ENCODE measurements at places on chromosomes 6 and 20.

DNA sequence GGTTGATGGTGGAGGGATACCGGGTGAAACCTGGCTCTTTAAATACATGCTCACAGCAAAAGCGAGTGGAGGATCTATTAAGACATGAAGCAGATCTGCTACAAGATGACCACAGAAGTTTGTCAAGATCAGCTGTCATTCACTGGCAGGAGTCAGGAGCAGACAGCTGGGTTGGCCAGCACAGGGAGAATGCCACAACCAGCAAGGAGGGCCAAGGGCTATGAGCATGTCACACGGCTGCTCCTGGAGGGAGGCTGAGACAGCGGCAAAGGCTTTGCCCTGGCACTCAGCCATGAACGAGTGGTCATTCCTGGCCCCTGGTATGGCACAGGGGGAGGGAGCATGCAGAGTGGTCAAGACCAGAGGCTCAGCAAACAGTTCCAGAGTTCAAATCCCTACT, 77.6 kb downstream of the POPDC3 start:
- no peak for DNase-seq

DNA sequence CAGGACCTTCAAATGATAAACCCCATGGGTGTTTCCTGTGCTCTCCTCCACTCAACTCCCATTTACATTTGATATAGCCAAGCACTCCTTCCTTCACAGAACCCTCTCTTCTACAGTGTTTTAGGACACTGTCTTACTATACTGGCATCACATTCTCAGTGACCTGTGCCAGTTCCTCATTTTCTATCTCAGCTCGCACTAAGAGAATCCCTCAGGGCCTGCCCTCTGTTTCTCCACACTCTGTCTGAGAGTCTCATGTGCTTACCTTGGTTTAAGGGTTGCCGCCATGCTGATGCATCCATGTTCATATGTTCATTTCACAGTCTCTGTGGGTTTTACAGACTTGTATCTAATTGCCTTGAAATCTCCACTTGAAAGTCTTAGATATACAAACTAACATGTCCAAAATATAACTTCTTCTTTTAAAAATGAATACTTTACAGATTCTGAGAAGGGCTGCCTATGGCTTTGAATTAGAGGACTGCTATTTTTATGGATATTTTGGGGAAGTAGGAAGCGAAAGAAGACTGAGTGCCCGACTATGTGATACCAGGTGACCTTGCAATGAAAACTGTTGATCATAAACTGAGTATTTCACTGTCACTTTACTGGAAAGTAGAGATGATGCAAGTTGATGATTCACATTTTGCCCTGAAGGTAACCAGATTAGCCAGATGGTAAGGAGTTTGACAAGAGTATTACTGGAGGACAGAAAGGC, 153.1 kb upstream of the SIM1 start:
- DNase-seq: no peak

GRCh38 chr6:52513896-52514295, 63.0 kb downstream of the TRAM2 start:
- DNase-seq: no peak

DNA sequence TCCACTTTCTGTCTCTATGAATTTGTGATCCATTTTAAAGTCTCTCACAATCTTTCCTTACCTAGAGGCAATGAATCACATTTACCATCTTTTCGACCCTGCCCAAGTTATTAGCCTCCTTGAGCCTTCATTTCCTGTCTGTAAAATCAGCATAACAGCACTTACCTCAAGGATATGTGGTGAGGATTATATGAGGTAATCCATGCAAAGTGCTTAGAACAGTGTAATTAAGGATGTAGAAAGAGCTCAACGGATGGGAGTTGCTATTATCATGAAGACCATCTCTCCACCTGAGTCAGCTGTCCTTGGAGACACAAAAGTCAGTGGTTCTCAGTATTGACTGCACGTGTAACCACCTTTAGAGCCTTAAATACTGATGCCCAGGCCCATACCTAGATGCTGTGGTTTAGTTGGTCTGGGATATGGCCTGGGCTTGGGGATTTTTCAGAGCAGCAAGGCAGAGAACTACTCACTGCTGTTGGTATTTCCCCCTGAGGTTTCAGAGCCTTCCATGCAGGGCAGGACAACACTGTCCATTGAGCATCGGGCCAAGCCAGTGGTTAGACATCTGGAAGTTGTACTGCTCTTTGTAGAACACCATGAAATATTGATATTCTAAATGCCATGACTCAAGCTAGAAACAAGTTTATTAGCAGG, 55.8 kb downstream of the LYRM2 start:
- no peak for DNase-seq

DNA sequence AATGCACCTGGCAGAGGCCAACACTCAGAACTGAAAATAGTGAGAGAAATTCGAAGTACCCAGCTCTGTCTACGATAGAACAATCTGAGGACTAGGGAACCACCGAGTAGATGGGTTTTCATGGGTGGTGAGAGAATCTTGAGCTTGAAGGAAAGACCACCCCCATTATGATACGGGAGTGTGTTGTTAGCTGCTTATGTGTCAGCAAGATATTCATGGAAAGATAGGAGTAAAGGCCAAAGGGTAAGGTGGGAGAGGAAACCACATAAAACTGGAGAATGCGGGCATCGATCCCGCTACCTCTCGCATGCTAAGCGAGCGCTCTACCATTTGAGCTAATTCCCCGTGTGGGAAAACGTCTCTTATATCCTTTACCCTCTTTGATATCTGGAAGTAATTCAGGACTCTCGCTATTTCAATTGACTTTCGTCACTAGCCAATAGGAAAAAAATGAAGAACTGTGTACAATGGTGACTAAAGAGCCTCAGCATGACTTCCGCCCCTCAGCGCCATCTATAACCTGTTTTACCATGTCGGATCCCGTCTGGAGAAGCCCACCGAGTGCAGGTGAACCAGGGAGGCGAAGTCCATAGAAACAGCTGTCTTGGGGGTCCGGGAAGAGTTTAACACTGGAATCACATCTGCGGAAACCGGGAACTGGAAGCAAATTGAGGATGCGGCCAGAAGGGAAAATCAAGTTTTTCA, 25.0 kb upstream of the ABT1 start:
- DNase-seq: peak; percentile 89

- DNase-seq: no peak
These were observed 221.4 kb downstream of the PLCB4 start for GRCh38 chr20:9290331-9290730.

DNA sequence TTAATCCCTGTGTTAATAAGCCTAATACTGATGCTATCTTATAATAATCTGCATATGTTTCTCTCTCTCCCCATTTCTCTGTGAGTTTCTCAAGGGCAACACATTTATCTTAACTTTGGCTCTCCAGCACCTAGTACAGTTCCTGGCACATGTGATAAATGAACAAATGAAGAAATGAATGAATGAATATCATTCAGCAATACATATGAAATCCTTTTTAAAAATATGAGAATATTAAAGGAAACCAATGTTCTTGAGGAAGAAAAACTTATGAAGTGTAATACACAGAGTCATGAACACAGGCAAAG, 55.9 kb downstream of the PIGU start:
- no peak for DNase-seq

DNA sequence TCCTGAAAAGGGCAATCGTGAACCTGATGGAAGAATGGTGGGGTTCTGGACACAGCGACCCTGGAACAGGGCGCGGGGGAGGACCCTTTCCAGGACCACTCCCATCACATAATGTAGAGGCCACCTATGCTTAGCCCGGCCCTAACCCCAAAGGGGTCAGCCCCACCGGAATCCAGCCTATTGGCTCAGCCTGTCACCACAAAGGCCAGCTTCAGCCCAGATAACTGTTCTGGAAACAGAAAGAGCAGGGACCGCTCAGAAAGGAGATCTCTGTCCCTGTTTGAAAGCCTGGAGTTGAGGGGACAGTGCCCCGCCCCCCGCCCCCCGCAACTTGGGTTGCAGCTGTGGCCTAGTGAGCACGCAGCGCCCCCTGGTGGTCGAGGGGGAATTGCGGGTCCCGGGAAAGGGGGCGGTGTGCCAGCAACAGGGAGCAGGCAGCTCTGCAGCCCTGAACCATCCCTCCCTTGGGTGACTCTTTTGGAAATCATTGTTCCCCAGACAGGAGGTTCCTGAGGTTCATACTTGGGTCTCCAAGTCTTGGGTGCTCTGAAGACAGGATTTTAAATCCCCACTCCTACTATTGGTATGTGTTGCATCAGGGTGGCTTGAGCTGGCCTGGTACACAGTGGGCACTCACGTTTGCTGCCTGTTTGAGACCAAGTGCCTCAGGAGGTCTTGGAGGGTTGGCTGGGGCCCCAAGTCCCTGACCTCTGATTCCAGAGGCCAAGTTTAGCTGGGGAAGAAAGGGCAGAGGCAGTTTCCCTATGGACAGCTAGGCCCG, 1.5 kb downstream of the SIGLEC1 start:
- peak; percentile 38 for DNase-seq

DNA sequence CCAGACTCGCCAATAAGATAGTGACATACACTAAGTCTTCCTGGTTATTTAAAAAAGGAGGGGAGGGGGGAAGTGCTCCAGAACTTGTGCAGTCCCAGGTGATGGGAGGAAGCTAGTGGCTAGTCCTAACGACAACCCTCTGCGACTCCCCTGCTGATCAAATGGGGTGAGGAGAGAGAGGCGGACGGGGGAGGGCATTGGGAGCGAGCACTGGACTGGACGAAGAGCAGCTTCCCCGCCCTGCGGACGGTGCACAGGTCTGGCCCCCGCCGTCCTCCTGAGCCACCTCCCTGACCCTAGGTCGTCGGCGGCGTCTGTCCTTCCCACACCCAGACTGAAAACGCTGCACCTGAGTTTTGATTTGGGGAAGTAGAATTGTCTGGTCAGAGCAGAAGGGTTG, 2.2 kb upstream of the OLIG3 start:
- no peak for DNase-seq

GRCh38 chr6:99013145-99013544, 65.4 kb upstream of the FBXL4 start:
- DNase-seq: peak; percentile 96

GRCh38 chr6:108331982-108332381, 37.1 kb downstream of the AFG1L start:
- no peak for DNase-seq

- no peak for DNase-seq
These were observed 4.3 kb downstream of the CLVS2 start for GRCh38 chr6:123000244-123000770.

GRCh38 chr20:44135417-44136204, 51.4 kb downstream of the JPH2 start:
- no peak for DNase-seq

- peak; percentile 64 for DNase-seq
These were observed 527 bp downstream of the FBXO30 start for GRCh38 chr6:145814035-145814500.

GRCh38 chr20:45323731-45324130, 15.6 kb upstream of the MATN4 start:
- DNase-seq: no peak

DNA sequence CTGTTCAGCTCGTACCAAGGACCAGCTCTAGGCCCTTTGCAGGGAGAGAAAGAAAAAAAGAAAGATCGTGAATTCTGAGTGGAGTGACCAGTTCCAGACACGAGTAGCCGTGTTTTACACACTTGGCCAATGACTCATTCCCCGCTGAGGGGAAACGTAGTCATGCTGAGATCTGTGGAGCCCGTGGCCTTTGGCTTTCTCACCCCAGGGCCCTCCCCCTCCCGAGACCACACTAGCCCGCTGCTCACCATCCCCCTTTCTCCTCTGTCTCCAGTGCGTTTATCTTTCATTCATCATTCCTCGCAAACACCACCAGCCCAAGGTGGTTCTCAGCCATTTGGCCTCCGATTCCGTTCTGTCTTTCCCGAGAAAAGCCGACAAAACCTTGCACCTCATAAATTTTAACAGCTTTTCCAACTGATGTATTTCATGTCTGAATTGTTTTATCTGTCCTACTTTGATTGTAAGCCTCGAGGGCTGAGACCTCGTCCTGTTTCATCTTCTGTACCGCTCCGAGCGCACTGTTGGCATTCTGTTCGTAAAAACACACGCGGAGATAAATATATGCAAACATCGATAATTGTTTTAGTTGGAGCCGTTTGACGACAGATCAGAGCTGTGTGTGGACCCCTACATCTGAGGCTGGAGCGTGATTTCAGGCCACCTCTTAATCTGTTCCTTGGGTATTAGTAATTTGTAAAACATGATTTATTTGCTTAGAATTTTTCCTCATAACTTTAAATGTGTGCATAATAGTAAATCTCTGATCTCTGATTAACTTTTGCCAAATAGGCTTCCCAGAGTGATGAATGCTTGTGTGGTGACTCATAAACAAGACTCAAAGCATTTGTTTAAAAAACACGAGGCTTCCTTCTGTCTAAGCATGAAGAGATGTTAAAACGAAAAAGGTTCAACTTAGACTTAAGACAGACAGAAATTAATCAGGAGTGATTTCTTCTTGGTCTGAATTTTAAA, 336.6 kb downstream of the CDH4 start:
- DNase-seq: peak; percentile 83

DNA sequence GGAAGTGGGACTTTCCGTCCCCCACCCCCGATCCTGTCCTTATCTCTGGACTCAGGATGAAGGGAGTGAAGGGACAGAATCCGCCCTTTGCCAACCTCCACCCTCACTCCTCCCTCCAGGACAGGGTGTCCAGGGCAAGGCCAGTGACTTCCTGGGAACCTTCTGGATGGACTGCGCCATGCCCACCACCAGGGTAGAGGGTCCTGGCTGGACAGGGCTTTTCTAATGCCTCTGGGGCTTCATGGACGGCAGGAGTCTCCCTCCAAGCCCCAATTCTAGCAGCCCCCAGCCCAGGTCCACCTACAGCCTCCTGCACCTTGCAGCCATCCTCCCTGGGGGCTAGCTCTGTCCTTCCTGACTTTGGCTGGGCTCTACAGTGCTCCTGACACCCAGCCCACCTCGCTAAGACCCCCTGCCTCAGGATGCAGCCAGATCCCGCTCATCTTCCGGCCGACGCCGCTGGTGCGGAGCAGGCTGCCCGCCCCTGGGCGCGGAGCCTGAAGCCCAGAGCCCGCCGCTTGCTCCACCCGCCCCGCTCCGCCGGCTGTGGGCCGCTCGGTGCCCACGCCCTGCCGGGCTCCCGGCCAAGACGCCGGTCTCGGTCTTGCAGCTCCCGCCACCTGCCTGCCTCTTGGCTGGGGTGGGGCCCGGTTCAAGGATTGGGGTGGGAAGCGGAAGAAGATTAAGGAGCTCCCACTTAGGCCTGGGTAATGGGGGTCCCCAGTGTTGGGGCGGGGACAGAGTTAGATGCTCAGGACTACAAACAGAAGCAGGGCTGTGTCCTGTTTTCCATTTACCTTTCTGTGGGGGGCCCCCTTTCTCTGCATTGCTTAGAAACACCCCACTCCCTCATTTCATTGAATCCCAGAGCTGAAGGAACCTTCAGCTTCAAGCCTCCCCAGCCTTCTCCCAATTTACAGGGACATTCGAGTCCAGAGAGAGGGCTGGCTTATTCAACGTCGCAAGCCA, 72.8 kb downstream of the MDGA1 start:
- DNase-seq: no peak

DNA sequence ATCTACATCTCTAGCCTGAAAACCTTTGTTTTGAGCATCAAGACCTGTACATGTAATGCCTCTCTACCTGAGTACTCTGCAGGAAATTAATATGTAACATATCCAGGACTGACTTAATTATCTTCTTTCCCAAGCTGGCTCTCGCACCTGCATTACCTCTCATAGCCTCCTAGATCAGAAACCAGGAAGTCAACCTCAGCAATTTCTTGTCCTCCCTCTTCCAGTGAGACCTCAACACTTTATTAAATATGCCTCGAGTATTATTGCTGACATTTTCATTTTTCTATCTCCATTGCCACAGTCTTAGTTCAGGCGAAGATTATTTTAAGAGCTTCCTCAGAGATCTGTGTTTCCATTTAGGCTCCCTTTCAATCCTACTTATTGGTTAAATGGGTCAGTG, 69.0 kb downstream of the MACROD2 start:
- DNase-seq: no peak

GRCh38 chr6:25022140-25022553, 86.4 kb upstream of the RIPOR2 start:
- DNase-seq: peak; percentile 16

GRCh38 chr6:169943241-169944060, 192.0 kb downstream of the ERMARD start:
- DNase-seq: no peak
